ENCODE measurements at places on chromosomes 13 and 19.

GRCh38 chr13:41470196-41470595 is 12.8 kb downstream of the RGCC start:
- no peak for DNase-seq

GRCh38 chr19:7170983-7171382 is 101.5 kb downstream of the ZNF557 start:
- DNase-seq: no peak

- no peak for DNase-seq
Measured at GRCh38 chr13:71964491-71965100, 97.6 kb upstream of the DACH1 start.

DNA sequence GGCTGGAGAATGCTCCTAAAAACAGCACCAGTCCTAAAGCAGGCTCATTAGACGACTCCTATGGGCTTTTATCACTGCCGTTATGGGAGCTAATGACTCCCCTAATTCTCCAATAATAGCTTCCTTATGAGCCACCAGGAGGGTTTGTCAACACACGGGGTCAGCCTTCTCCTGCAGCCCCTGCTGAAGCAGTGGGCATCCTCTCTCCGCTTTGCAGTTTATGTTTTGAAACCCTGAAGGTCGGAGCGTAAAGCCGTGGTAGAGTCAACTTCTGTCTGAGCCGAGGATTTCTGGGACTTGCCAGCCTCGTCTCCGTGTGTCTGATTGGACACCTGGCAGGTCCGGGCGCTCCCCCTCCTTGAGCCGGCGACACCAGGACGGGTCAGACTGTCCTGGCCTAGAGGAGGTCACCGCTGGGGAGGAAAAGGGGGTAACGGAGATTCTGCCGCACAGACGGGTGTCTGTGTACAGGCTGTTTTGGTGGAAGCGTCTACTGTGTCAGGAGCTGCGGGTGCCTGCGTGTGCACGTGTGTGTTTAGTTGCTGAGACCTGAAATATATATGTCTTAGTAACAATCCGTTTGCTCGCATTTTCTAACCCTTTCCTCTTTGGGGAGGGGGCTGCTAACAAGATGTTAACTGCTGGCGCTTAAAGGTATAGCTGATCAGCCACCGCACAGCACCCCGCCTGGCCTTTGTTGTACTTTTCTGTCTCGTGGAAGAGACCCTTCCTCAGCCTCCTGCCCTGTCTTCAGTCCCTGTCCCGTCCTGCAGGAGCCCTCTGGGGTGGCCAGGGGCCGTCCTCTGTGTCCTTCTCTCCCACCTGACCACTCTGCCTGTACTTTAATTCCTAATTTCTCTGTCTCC is 1.9 kb downstream of the KDM4B start:
- no peak for DNase-seq

GRCh38 chr19:45616704-45617017 is 14.6 kb upstream of the GPR4 start:
- no peak for DNase-seq

DNA sequence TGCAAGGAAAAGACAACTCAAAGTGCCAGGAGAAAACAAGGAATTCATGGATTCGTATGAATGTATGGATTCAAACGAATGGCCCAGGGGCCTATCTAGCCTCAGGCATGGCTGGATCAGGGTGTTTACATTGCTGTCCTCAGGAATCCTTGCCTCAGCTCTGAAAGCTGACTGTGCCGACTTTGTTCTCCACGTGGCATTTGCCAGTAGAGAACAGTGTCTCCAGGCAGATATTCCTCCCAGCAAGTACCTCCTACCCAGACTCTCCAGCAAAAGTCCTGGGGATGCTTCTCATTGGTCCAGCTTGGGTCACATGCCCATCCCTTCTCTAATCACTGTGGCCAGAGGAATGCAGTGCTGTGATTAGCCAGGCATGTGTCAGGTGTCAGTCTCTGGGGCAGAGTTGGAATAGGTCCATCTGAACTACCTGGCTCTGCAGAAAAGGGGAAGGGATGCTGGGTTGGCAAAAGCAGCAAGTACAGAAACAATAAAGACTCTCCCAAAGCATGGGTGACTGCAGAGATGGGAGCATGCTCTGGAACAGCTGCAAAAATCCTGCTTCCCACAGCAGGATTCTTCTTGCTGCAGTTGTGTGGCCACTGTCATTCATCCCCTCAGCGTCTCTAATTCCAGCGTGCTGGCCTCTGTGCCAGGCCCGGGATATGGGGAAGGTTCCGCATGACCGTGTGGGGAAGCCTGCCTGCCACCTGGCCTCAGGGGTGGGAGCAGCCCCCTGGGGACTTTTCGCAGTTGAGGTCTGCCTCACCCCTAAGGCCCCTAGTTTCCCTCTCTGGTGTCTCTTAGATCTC is 30.0 kb downstream of the CCNE1 start:
- no peak for DNase-seq

DNA sequence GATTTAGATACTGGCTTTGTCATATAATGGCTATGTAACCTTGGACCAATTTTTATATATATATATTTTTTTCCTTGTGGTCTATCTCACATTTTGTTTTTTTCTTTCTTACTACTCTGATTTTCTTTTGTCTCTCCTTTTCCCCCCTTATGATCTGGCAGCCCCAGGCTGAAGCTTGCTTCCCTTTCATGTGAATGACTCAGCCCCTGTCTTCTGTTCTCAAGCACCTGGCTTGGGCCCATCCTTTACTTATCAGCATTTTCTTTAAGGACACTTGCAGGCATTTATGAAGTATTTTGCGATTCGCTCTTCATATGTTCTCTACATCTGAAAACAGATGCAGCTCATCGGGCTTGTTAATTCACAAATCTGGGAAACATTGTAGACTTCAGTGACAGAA is 163.6 kb downstream of the SPRY2 start:
- DNase-seq: no peak

GRCh38 chr19:9934132-9934950 is 2.0 kb downstream of the OLFM2 start:
- peak; percentile 67 for DNase-seq

DNA sequence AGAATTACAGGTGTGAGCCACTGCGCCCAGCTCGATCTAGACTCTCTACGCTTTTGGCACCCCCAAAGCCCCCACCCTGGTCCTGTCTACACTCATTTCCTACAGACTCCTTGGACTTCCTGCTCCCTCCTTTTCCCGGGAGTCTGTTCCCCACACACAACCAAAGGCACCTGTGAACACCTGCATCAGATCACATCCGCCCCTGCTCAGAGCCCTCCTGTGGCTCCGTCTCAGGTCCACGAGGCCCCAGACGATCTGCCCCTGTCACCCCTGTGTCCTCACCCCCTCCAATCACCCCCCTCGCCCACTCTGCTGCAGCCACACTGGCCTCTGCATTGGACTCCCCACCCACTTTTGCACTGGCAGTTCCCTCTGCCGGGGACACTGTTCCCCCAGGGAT is 12.4 kb upstream of the PAK4 start:
- DNase-seq: no peak

- no peak for DNase-seq
Measured at GRCh38 chr13:73857106-73857505, 277.1 kb downstream of the KLF12 start.

DNA sequence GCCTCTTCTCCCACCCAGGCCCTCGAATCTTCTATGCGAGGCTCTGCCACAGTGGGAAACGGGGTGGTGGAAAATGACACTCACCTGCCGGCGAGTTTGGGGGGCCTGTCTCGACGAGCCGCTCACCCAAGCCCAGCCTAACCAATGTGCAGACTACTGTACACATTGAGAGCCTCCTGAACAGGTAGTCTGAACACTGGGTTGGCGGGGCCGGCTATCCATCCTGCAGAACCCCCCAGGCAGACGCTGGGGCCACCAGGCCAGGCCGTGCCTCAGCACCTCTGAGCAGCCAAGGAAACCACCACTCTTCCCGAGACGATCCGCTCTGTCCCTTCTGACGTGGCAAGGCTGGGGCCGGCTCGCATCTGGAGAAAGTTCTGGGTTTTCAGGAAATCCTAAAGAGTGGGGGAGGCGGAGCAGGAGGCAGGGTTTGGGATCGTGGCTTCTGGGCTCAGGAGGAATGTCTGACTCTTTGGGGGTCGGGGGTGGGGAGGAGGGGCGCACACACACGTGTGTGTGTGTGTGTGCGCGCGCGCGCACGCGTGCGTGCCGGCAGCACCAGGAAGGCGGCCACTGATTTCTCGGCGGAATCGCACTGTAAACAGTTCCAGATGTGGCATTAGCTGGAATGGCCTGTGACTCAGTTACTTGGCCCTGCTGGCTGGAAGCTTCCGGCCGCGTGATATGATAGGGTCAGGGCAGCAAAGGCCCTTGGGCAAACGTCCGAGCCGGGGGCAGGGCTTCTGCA is 18.5 kb downstream of the TMED1 start:
- DNase-seq: no peak

- DNase-seq: no peak
Measured at GRCh38 chr13:24178847-24179485, 18.4 kb downstream of the SPATA13 start.

GRCh38 chr19:20479483-20479882 is 86.1 kb downstream of the ZNF737 start:
- DNase-seq: no peak

DNA sequence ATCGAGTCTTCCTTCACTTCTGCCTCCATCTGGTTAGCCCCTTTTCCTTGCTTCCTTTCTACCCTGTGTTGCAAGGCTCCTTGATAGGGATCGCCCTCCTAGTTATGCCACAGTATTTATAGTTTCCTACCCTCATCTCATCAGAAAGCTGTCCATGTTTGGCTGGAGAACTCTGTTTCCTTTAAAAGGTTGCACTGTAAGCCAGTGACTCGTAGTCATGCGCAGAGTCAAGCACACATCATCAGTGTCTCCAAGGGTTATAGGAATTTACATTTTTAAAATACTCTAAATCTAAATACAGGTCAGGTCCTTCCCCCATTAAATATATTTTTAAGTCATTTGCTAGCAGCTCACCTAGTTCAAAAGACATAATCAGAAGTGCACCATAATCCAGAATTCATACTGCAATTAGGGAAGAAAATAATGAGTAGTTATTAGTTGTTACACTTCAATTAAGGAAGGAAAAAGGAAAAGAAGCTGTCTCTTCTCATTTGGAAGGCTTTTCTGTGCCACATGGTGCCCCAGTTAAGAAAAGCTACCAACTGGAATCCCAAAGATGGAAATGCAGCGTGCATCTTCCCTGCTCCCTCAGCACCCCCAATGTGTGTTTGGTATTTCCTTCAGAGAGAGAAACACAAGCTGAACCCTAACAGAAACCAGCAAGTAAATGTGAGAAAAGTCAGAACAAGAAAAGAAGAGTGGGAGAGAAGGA is 81.0 kb downstream of the GPR12 start:
- no peak for DNase-seq

DNA sequence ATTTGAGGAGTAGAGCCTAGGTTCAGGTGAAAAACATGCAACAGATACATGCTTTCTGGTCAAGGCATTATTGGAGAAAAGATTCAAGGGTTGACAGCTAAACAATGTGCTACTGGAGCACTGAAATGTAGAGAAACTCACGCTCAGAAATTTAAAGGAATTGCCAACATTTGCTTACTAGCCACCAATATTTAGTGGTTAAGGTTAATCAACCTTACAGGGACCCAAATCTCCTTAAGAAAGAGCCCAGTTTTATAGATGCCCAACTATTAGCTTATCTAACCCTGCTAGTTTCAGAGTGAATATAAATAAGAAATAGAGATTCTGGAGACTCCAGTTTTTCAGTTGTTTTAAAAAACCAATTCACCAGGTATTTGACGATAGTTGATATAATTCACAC is 203.6 kb downstream of the DACH1 start:
- DNase-seq: no peak

- DNase-seq: no peak
Measured at GRCh38 chr19:3225677-3226093, 1.2 kb downstream of the CELF5 start.

GRCh38 chr19:39419003-39419402 is 6.5 kb downstream of the PLEKHG2 start:
- DNase-seq: no peak

DNA sequence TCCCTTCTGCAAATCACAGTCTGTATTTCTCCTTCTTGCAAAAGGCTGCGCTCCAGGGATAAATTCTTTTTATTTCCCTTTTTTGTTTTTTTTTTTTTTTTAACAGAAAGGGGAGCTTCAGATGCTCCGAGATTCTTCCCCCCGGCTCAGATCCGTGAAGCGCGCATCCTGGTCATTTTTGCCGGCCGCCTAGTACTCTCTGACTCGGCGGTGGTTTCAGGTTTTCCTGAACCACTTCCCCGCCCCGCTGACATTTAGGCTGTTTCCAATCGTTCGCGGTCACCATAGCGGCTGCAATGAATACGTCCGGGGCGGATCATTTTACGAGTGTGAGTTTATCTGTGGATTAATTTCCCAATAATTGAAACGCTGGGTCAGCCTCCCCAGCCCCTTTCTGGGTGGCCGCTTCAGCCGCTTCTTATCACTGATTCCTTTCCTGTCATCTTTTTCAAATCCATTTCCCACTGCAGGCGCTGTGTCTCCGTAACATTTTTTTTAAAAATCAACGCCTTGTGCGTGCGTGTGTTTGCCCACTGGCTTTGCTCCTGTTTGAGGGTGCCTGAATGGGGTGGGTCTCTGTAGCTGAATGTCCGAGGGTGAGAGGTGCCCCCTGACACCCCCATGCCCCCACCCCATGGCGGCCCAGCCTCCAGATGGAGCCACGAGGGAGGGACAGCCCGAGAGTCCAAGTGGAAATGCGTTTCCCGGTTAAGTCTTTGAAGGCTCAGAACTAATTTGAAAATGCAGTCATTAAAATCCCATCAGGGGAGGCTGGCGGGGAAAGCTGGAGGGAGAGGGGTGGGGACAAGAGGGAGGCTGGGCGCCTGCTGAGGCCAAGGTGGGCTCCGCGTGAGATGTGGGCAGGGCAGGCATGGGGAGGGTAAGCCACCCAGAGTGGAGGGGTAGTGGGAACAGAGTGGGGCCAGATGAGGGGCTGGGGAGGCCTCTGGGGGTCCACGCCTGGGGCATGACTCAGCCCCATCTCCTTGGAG is 10.6 kb downstream of the ONECUT3 start:
- no peak for DNase-seq

DNA sequence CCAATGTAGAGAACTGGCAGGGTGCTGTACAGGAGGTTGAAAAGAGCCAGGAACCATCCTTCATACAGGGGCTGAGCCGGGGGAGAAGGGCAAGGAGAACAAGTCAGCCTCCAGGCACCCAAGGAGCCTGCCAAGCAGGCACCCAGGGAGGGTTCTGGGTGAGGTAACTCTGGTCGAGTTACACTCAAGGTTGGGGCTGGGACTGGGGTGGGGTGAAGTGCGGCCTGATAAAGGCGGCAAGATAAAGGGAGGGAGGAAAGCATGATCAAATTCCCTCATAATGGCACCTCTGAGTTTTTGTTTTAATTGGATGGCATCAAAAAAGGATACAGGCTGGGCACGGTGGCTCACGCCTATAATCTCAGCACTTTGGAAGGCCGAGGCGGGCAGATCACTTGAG is 25.0 kb downstream of the ATP8B3 start:
- DNase-seq: no peak

GRCh38 chr13:74886502-74886901 is 595.5 kb downstream of the TBC1D4 start:
- DNase-seq: no peak

- DNase-seq: no peak
Measured at GRCh38 chr19:9909251-9909650, 27.1 kb downstream of the OLFM2 start.

Measured in activated B cell treated with CpG ODN at 0.5 μM for 24 hours (primary cell).